Head of caudate nucleus (tissue), 42 donors: ENCODE measurements at places on chromosomes 12 and 14.

GRCh38 chr14:104422837-104423681, 156.5 kb upstream of the C14orf180 start:
- no peak for DNase-seq

DNA sequence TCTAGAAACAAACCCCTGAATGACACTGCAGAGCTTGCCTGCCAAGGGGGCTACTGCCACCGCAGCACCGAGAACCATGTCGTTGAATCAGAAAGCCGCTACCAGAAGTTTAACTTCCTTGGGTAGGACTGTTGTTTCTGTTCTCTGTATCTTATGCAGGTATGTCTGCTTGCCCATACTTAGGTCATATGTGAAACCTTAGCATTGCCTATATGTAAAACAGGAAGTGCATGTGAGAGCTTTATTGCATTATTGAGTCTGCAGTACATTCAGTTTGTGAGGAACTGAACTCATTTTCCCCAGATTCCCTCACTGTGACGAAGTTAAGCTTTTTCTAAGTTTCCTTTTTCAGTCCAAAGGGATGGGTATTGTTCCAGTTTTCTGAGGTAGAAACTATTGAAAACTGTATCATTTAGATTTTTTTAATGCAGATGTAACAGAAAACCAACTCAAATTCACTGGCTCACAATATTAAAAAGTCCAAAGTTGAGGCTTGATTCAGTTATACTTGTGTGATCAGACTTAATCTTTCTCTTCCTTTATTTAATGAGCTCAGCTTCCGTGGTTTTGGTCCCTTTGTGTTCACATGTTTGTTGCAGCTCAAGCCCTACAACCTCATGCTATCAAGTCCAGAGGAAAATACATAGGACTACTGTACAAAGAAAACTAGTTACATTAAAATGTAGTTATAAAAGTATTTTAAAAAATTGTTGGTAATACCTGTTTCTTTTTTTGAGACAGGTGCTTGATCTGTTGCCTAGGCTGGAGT, 6.9 kb downstream of the FBXO34 start:
- DNase-seq = no peak

DNA sequence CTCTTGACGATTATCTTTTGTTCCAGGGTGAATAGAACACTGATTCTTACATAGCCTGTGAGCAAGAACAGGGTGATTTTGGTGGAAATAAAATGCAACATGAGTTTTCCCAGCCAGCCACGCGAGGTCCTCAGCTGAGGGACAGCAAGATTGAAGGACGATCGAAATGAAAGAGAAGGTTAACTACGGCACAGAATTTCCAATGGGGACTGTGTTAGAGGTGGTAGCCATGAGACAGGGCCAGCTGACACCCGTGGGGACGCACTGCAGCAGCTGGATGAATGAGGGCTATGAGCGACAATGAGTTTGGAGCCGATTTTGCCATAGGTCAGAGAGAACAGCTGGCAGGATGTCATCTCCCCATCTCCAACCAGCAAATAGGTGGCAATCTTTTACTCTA, 243.4 kb upstream of the PELI2 start:
- DNase-seq = no peak

GRCh38 chr14:100012478-100013327, 52.5 kb upstream of the EVL start:
- DNase-seq = no peak

- DNase-seq = peak; percentile 82
Measured at GRCh38 chr14:58637040-58637390, 747 bp upstream of the DACT1 start.

DNA sequence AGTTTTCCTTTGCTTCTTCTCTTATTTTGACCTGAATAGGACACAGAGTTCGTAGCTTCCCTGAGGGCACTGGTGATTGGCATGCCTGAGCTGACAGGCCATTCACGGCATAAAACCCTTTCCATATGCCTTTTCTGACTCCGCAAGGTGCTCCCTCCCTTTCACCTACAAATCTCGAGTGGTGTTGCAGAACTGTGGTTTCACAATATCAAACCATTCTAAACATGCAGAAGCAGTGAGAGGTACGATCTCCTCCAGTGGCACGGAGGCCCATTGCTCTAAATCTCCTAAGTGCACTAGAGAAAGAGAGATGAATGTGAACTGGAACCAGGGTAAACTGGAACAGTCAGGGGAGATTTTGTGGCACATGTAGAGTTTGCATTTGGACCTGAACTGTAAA, 23.9 kb downstream of the CLSTN3 start:
- DNase-seq = no peak

DNA sequence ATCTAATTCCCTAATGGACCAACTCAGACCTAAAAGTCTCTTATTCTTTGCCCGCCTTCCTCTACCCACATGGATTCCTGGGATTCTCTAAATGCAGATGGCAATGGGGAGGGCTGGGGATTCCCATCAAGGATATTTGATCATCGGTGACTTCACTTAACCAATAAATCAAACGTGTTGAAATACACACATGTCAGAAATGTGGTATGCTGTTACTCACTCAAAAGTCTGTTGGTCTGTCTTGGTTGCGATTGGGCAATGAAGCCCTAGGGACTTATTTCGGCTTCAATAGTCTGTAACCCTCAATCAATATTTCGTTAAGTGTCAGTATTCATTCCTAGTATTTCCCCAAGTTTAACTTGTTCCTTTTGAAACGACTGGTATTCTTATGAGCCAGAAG, 117.2 kb upstream of the DIO3 start:
- no peak for DNase-seq

- DNase-seq = no peak
Measured at GRCh38 chr12:57899010-57899662, 42.2 kb upstream of the ATP23 start.
